Fibroblast of the conjunctiva (primary cell): ENCODE measurements at places on chromosomes 7 and 10.

DNA sequence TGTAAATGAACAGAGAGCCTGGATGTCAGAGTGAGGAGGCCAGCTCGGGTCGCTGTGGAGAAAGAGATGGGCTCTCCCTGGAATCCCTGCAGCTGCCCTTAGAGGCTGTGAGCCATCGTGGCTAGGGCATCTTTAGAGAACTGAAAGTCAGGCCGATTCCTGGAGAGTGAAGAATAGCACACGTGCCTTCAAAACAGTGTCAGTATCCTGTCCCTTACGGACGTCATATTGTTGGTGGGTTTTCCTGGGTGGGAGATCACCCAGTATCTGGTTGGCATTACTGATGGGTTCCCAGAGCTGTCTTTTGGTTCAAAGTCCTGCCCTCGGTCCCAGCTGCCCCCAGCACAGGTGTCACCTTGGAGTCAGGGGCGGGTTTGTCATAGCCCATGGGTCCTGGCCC is 25.3 kb downstream of the IKZF1 start:
- DNase-seq = no peak

- DNase-seq = no peak
Measured at GRCh38 chr10:47042780-47043750, 131.8 kb downstream of the PTPN20 start.

DNA sequence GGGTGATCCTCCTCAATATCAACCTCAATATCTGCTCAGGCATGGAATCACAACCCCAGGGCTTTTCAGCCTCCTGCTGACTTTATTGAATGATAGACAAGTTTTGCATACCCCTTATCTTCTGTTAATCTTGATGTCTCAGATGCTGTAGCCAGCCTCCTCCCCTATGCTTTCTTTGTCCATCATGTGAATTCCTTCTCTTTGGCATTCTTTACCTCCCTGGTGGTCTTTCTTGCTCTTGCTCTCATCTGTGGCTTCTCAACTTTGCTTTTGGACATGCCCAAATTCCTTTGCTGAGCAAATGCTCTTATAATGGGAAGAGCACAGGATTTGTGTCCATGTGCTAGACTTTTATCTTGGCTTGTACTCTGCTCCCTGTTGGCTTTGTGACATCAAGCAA is 73.4 kb upstream of the FAM13C start:
- DNase-seq = no peak

- no peak for DNase-seq
Measured at GRCh38 chr10:128883231-128884032, 583.6 kb upstream of the MGMT start.

- no peak for DNase-seq
Measured at GRCh38 chr7:26584987-26585665, 279.3 kb downstream of the SKAP2 start.

DNA sequence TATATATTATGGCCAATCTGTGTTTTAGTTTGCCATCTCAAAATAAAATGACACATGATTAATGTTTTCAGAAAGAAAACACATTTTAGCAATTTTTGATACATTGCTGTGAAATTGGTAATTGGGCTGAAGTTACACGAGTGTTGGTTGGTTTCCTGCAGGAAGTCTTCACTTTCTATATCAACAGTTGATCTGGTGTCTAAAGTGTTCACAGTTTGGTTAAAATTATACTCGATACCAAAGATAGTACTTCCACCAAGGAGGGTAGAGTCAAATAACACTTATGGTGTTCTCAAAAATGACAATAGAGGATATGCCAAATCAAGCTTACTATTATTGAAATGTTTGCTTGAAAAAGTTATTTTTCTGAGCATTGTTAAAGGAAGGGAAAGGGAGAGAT is 120.3 kb upstream of the GLCCI1 start:
- DNase-seq = no peak

GRCh38 chr10:1119027-1119426 is 62.8 kb downstream of the WDR37 start:
- no peak for DNase-seq

DNA sequence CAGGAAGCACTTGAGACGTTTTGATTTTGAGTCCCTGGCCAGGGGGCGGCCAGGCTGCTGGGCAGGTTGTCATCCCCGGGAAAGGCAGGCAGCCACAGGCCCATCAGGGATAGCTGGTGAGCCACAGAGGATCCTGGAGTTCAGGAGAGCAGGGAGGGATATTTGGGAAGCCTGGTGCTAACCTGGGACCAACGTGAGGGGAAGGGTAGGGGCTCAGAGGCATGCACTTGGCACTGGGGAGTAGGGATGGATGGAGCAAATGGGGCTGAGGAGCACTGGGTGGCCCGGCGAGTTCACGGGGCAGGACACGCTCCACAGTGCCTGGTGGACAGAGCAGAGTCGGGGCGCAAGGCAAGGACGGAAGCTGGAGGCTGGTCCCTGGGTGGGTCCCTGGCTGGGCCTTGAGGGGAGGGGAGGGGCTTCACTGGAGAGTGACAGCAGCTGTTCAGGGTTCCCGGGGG is 30.2 kb downstream of the LRRC27 start:
- no peak for DNase-seq

- no peak for DNase-seq
Measured at GRCh38 chr7:157678501-157678900, 341.7 kb downstream of the DNAJB6 start.

DNA sequence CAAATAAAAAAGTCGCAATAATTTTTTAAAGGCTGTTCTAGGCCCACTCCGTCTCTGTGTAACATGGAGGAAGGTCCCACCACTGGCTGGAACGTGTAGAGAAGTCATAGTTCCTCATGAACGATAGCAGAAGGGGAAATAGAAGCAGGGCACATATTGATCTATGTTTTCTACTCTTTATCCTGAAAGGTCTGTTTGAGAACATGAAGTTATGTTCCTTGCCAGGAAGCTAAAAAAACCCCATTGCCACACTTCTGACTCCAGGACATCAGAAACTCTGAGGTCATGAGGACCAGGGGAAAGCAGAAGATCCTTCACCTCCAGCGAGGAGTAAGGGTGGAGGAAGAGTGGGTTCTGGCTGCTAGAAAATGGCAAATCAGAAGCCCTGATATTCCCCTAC is 10.8 kb downstream of the ANKRD22 start:
- DNase-seq = no peak

- no peak for DNase-seq
Measured at GRCh38 chr7:121196286-121196685, 132.5 kb upstream of the WNT16 start.
